ENCODE measurements at places on chromosomes 7 and 10.

GRCh38 chr10:131644289-131644688 is 256.5 kb upstream of the PPP2R2D start:
- no peak for DNase-seq

GRCh38 chr7:19762631-19763030 is 10.8 kb downstream of the TMEM196 start:
- DNase-seq = no peak

DNA sequence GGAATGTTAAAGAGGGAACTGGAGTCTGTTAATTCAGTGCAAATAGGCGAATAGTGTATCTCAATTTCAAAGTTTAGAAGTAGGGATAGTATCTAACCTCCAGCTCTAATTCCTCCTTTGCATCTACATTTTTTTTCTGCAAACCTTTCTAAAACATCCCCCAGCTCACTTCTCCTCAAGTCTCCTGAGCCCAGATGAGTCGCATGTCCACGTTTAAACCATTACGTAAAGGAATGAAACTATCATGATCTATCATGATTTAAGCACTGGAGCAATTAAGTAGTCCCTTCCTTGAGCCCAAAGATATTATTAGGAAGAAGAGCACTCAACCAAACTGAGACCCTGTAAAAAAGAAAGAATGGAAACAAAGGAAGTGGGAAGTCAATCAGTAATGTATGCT is 29.9 kb downstream of the GPR22 start:
- DNase-seq = no peak

GRCh38 chr10:14625765-14626525 is 148.8 kb downstream of the FAM107B start:
- no peak for DNase-seq

- DNase-seq = no peak
These were observed 4.0 kb downstream of the PNLIPRP3 start for GRCh38 chr10:116431598-116431997.
